ENCODE measurements at places on chromosomes 13 and 19.

DNA sequence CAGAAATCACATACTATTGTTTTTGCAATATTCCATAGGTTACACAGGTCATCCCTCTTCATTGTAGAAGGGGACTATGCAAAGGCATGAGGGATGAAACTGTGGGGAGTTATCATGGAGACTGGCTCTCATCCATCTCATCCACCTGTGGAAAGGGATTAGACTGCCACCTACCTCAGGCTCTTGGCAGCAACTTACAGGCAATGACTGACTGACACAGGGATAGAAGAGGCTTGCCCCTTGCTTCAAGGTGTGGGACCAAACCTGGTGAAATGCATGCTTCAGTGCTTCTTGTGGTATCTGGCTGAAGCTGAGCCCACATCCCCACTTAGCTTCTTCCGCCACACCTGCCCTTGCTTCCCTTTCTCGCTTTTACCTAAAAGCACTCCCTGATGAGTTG is 341.3 kb downstream of the GPC5 start:
- no peak for DNase-seq

GRCh38 chr13:36453516-36453915 is 21.2 kb downstream of the CCNA1 start:
- no peak for DNase-seq

DNA sequence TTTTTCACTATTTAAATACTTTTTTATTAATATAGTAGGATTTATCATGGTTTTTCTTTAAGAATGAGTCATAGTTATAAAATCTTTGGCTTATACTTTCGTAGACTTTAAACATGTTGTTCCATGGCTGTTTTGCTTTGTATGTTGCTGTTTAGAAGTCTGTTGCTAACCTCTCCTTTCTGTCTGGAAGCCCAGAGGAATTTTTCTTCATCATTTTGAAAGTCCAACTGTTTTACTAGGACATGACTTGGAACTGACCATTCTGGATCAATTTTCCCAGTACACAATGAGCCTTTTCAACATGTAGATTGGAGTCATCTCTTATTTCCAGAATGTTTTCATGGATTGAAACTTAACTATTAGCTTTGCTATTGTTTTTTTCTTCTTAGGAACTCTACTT is 7.9 kb downstream of the CAB39L start:
- DNase-seq: no peak

DNA sequence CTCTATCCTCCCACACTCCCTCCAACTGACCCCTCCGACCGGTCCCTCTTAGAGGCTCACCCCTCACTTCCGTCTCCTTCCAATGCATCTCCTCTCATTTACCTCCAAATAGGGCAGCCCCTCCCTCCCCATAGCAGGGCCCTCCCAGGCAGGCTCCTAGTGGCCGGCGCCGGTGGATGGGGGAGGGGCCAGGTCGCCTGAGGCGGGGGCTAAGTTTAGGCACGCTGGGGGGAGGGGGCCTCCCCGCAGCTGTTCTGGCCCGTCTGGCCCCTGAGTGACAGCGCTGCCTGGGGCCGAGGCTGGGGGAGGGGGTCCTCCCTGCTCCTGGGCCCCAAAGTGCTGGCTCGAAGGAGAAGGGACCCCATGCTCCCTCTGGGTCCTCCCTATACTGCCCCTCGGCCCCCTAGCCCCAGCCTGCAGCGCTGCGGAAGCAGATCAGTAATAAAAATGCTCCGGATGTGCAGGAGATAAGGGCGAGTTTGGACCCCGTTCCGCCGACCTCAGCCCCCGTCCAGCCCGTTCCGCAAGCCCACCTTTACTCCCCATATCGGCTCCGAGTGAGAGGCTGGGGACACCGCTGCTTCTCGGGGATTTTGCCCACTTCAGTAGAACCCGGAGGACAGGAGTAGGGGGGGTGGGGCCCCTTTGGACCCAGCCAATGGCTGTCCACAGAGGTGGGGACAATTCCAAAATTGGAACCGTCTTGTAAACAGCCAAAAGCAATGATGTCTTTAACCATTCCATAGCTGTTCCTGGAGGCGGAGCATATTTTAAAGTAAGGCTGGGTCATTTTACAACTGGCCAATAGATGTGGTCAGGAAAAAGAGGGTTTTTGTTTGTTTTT is 4.0 kb downstream of the RTN2 start:
- DNase-seq: peak; percentile 76

DNA sequence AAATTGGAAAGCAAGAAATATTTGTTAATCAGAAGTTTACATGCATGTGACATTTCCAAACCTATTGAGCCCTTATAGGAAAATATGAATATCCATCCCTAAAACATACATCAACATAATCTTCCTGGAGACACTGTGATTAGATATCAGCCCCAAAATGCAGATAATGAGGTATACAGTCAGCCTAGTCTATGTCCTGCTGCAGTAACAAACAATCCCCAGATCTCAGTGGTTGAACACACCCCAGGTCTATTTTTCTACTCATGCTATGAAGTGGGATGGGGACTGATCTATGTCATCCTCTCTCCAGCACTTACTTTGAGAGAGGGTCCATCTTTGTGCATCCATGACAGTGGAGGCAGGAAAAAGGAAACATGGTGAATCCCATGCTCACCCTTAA is 31.2 kb downstream of the CACNA1A start:
- no peak for DNase-seq

DNA sequence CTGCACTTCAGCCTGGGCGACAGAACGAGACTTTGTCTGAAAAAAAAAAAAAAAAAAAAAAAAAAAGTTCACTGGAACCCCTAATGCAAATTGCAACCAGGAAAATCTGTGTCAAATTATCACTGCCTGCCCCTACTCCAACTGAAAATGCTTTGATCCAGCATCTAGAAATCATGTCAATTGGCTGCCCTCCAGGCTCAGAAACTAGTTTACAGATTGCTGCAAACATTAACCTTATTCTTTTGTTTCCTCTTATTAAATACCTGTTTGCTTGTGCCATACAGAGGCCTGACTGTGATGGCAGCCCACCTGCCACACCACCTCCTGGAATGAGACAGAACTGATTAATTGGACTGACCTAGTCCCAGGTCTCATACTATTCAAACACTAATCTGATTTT is 18.6 kb upstream of the AKT2 start:
- no peak for DNase-seq

GRCh38 chr19:5955636-5955935 is 22.4 kb downstream of the RANBP3 start:
- DNase-seq: no peak

- no peak for DNase-seq
Observed at GRCh38 chr13:24511816-24512196, 772 bp downstream of the PARP4 start.

GRCh38 chr13:97191142-97191541 is 31.0 kb upstream of the MBNL2 start:
- no peak for DNase-seq

- no peak for DNase-seq
Observed at GRCh38 chr13:69109891-69110525, 997.6 kb upstream of the ATXN8OS start.

GRCh38 chr13:39415008-39415802 is 187.8 kb downstream of the LHFPL6 start:
- DNase-seq: peak; percentile 23

GRCh38 chr13:49657241-49657641 is 28.9 kb downstream of the ARL11 start:
- DNase-seq: peak; percentile 7

- DNase-seq: no peak
Observed at GRCh38 chr13:71703138-71703537, 163.9 kb downstream of the DACH1 start.

DNA sequence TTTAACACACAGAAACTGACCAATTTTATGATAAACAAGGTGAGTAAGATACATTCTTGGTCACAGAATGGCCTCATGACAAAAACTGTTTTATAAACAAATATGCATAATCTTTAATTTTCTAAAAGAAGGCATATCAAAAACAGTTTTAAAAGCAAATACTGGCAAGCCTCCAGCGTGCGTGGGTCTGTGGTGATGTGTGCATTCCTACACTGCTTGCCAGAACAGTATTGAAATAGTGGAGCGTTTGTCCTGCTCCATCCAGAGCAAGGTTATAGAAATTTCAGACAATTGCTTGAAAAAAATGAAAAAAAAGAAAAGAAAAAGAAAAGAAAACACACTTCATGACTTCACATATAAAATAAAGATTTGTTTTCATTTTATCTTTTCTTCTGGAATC is 140.9 kb downstream of the MZT1 start:
- no peak for DNase-seq

DNA sequence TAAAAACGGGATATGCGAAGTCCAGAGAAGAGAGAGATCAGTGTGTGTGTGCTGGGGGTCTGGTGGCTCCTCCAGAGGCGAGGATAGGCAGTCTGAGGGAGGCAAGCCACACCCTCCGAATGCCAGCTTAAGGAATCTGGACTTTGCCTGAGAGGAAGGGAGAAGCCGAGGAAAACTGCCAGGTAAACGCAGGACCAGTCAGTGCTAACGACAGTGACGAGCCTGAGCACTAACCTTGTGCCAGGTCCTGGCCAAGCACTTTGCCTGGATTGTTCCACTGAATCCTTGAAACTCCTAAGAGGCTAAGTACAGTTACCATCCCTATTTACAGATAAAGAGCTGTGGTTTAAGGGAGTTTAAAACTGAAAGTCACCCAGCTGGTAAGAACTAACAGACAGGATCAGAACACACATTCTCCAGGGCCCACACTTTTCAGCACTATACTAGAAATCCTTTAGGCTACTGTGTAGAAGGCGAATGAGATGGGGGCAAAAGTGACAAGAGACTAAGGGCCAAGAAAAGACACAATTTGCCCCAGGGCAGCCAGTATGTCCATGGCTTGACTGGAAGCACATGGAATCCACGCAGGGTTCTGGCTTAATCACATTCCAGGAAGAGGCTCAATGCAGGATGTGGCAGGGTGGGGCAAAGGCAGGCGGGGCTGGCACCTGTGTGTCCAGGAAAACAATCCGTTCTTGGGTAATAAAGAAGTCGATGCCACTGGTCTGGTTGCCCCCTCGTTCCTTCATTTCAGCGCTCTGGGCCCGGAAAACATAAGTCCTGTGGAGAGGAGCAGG is 15.1 kb downstream of the SMG9 start:
- peak; percentile 72 for DNase-seq

DNA sequence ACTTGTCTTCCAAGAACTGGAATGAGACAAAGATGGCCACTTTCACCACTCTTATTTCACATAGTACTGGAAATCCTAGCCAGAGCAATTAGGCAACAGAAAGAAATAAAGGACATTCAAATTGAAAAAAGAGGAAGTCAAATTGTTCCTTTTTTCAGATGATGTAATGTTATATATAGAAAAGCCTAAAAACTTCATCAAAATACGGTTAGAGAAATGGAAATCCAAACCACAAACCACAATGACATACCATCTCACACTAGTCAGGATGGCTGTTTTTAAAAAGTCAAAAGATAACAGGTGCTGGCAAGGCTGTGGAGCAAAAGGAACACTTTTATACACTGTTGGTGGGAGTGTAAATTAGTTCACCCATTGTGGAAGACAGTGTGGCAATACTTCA is 113.3 kb upstream of the SPRY2 start:
- no peak for DNase-seq

DNA sequence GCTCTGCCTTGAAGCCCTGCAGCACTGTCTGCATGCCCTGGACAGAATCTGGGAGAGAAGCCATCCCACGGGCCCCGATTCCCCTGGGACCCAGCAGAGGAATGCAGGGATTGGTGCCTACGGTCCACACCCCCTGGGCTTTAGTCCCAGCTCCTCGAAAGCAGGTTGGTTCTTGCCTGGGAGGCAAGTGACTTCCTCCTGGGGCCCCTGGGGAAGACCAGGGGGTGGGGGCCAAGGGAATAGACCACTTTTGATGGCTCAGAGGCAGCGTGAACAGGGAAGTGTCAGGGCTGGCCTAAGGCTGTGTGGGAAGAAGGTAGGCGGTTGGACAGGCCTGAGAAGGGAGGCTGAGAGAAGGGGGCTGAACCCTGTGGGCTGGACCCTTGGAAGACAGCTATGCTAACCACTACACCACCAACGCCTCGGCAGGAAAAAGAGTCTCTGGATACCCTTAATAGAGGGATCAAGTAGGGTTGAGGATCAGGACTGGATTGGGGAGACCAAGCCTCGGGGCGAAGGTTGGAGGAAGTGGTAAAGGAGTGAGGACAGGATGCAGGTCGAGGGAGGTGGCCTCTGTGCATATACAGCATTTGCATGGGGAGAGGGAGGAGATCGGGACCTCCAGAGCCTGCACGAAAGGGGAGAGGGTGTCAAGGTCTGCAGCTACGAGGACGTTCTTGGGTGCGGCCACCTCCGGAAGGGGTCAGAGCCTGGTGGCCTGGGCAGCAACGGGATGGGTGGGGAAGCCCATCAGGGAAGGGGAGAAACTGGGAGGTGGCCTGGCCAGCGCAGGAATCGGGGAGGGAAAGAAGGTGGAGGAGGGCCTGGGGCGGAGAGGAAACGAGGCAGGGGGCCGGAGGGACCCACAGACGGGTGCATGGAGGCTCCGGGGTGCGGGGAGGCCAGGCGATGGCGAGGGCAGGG is 709 bp downstream of the DPP9 start:
- peak; percentile 50 for DNase-seq

DNA sequence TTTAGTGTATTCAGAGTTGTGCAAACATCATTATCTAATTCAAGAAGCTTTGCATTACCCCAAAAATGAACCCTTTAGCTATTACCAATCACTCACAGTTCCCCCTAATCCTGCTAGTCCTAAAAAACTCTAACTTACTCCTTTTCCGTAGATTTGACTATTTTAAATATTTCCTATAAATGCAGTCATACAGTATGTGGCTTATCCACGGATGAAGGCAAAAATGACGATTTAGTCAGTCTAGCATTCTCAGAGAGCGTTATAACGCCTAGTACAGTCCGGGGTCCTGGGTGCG is 587 bp upstream of the ZNF383 start:
- DNase-seq: no peak

DNA sequence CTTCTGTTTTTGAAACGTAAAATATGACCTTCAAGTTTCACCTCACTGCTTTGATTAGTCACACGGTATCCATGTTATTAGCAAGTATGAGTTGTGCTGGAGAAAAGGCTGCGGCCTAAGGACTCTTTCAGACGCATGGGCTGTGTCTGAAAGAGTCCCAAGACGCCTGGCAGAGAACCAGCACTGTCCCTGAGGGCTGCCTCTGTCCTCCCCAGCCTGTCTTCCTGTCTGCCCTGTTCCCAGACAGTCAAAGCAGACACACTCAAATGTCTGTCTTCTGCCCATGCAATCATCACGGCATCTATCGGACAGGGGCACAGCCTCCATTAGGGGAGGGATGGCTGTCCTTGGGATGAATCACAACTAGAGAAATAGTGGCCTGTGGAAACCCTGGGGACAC is 65.5 kb downstream of the DPY19L3 start:
- DNase-seq: no peak
